ENCODE measurements at places on chromosomes 3 and 15. TPM values are rescaled to one million over a fixed set of nuclear protein-coding genes. Genes with fewer than 3 reads are reported as not detected.

The CORO2B gene
- total RNA-seq = 0.77 TPM

The ITGA11 gene
- 4.1 TPM for total RNA-seq

DNA sequence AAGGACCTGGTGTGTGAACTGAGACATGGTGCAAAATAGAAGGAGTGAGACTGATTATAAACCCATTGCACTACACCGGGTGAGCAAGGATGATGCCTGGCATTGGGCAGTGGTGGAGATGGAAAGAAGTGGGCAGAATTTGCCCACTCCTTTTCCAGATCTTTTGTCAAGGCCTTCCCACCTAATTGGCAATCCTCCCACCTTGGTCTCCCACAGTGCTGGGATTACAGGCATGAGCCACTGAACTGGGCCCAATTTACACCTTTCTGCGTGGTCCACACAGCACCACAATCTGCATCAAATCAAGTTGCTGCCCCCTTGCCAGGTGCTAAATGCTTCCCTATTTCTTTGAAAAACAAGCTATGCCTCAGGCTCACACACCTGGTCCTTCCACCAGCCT, 5.4 kb downstream of the FBXO40 start:
- no peaks in the 10 kb centered on the region for H3K36me3 ChIP-seq
- DNase-seq = no peak
- no peak overlapping the region for H3K27ac ChIP-seq
- H3K4me3 ChIP-seq = no peak overlapping the region
- H3K27me3 ChIP-seq = no peaks in the 10 kb centered on the region

- no peaks in the 10 kb centered on the region for H3K4me1 ChIP-seq
- H3K27ac ChIP-seq = no peak overlapping the region
- no peaks in the 10 kb centered on the region for H3K36me3 ChIP-seq
- DNase-seq = peak; percentile 20
These were observed 9.0 kb downstream of the UBXN7 start for GRCh38 chr3:196423044-196423781.

DNA sequence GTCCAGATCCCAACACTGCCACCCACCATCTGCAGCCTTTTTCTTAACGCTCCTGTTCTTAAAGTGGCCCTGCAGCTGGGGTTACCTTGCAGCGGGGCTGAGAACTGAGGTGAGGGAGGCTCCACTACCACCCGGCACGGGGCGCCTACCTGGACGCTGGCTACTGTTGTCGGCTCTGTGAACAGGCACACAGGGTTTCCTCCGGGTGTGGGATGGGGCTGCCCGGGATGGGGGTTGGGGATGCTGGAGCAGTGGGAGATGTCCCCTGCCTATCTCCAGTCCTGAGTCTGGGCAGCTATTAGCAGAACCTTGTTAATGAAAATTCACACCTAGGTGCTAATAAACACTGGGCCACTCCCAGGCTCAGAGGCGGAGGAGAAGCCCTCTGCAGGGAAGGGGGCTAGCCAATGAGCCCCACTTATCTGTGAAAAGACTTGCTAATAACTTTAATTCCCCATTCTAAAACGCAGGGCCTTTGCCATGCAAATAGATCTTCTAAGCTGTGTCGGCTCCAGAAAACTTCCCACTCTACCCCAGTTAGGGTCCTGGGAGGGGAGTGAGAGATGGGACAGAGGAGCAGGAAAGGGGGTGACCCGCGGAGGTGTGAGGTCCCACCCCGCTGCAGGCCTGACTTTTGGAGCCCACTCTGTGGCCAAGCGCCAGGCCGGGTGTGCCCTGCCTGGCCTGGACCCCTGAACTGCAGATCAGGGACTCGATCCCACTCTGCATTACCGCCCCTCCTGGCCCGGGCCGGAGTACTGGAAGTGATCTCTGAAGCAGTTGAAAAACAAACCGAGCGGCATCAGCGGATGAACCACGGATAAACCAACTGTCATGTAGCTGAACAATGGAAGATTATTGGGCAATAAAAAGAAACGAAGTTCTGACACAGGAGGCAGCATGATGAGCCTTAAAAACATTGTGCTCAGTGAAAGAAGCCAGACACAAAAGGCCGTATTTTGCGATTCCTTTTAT, 3.1 kb downstream of the MESP1 start:
- no peaks in the 10 kb centered on the region for H3K36me3 ChIP-seq
- H3K4me1 ChIP-seq = peaks cover 7% of the 10 kb centered on the region
- no peaks in the 10 kb centered on the region for H3K27me3 ChIP-seq

DNA sequence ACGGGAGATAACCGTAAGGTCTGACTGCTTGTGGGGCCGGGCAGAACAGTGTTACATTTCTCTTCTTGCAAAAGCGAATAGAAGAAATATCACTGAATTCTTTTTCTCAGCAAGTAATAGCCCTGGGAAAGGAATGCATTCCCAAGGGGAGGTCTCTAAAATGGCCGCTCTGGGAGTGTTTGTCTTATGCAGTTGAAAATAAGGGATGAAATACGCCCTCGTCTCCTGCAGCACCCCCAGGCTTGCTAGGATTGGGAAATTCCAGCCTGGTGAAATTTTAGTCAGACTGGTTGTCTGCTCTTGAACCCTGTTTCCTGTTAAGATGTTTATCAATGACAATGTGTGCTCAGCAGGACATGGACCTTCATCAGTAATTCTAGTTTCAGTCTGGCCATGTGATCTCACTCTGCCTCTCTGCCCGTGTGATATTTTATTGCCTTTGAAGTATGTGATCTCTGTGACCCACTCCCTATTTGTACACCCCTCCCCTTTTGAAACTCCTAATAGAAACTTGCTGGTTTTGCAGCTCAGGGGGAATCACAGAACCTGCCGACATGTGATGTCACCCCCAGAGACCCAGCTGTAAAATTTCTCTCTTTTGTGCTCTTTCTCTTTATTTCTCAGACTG, 715.6 kb downstream of the ROBO1 start:
- H3K27ac ChIP-seq = no peak overlapping the region
- H3K36me3 ChIP-seq = no peaks in the 10 kb centered on the region
- H3K4me3 ChIP-seq = no peak overlapping the region
- H3K27me3 ChIP-seq = no peaks in the 10 kb centered on the region
- H3K4me1 ChIP-seq = no peaks in the 10 kb centered on the region

GRCh38 chr3:157999246-157999645, 107.0 kb downstream of the SHOX2 start:
- no peaks in the 10 kb centered on the region for H3K36me3 ChIP-seq
- DNase-seq = no peak
- H3K4me1 ChIP-seq = no peaks in the 10 kb centered on the region
- no peak overlapping the region for H3K4me3 ChIP-seq

DNA sequence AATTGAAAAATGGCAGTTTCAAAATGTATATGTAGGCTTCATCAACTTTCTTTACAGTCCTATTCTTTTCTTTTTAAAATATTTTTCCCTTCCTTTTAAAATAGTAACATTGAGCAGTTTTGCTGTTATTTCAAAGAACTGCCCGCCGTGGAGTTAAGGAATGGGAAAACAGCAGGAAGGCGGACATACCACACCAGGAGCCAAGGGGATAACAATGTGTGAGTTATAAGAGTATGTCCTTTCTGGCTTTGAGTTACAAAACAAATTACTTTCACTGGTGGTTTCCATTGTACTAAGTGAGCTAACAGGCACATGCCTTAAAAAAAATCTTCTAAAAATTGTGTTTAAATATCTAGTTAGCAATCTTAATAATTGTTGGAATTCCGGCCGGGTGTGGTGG, 37.4 kb upstream of the FBXL22 start:
- H3K27me3 ChIP-seq = no peaks in the 10 kb centered on the region
- H3K4me1 ChIP-seq = no peaks in the 10 kb centered on the region
- no peak overlapping the region for H3K4me3 ChIP-seq
- DNase-seq = no peak
- H3K36me3 ChIP-seq = no peaks in the 10 kb centered on the region
